Activated naive CD4-positive, alpha-beta T cell treated with Interleukin-2 at 50 U/mL for 16 hours (primary cell): ENCODE measurements at places on chromosomes 11 and 22.
A peak's percentile ranks its signal among the peaks of the same experiment; 100 is the strongest.

- peak; percentile 34 for DNase-seq
Measured at GRCh38 chr22:20885557-20886323, 26.9 kb downstream of the SNAP29 start.

DNA sequence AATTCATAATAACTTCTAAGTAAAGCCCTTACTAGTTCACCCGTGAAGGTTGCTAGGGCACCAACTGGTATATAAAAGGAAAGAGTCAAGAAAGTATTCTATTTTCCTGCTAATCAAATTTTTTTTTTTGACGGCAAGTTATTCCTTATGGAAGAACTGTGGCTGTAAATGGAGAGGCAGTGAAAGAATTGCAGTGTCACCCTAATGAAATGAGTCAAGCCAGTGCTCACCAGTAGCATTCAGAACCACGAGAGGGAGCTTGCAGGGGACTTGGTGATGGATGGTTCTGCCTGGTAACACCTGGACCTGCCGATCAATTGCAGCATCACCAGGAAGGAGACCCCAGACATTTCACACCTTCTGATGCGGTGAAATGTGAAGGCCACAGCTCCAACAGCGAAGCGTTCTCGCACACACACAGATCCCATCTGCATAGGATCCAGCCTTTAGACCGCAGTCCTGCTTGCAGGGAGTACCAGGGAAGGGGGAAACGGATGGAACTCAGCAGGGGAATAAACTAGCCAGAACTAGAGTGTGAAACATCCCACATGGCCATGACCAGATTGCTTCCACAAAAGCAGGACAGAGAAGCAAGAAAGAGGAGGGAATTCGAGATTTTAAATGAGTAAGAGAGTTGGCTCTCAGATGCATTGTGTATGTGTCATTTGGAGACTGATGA is 326.2 kb downstream of the TBC1D22A start:
- no peak for DNase-seq

GRCh38 chr11:123193742-123194141 is 1.3 kb downstream of the CLMP start:
- DNase-seq = no peak

DNA sequence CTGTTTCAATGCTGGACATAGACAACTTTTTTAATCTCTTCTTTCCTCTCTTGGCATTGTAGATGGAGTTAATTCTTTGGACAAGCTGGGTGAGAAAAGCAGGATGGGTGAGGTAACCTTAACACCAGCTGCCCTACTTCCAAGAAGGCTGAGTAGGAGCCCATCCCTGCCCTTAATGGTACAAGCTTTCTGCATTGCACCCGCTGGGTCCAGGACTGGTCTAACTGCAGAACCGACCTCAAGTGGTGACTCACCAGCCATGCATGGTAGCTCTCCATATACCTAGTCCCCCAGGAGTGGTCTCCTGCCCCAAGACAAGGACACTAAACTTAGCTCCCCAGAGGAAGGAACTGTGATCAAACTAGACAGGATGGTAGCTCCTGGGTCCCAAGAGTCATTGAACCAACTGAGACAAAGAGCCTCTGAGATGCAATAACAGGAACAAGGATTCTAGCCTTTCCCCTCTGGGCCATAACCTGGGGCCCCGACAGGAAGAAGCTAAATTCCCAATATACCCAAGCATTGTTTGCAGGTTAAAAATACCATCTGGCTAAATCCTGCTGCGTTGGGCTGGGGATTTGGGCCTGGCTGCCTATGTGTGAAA is 32.1 kb downstream of the RPL27A start:
- no peak for DNase-seq

- no peak for DNase-seq
Measured at GRCh38 chr11:87832211-87832610, 343.0 kb downstream of the RAB38 start.

- no peak for DNase-seq
Measured at GRCh38 chr11:100789500-100789899, 102.4 kb downstream of the ARHGAP42 start.

- no peak for DNase-seq
Measured at GRCh38 chr11:91869686-91870085, 354.9 kb upstream of the FAT3 start.

DNA sequence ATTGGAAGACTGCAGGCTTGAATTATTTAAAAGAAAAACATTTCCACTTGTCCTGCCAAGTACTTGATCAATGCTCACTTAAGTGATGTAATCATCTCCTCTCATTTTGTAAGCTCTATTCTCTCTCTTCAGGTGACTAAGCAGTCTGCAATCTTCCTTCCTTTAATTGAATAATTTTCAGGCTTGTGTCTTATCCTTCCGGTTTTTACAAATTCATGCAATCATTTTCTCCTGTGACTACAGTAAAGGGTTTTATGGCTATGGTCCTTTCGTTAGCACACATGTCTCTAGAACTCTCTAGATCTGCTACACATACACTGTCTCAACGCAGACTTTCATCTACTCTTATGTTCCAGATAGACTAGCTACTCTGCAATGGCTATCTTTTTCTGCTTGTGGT is 12.6 kb upstream of the UPB1 start:
- DNase-seq = no peak

DNA sequence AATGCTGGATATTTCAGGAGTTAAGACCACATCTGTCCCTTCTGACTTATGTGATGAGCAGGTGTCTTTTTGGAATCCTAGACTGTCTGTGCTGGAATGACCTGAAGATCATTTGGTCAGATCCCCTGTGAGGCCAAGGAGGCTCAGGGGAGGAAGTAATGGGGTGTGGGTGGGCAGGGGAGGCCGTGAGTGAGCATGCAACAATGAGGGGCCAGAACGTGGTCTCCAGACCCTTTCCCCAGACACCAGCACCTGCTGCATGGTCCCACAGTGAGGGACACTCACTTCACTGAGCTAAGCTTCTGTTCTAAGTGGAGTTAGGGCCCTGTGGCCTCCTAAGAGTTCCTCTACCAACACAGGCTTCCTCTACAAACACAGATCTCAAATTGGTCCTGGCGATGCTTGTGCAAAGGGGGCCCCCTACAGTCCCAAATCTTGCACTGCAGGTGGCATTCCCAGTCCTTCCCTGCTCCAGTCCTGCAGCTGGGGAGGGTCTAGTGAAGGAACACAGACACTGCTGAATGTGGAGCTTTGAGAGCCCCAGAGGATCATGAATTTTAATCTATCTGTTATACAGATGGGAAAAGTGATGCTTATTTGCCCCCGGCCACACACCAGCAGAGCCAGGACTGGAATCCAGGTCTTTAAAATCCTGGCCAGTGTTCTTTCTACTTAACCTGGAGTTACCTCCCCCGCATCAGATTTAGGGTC is 7.4 kb downstream of the USP2 start:
- peak; percentile 39 for DNase-seq
